HT1080 (cell line): ENCODE measurements at places on chromosomes 11 and 22.
A peak's percentile ranks its signal among the peaks of the same experiment; 100 is the strongest.

DNA sequence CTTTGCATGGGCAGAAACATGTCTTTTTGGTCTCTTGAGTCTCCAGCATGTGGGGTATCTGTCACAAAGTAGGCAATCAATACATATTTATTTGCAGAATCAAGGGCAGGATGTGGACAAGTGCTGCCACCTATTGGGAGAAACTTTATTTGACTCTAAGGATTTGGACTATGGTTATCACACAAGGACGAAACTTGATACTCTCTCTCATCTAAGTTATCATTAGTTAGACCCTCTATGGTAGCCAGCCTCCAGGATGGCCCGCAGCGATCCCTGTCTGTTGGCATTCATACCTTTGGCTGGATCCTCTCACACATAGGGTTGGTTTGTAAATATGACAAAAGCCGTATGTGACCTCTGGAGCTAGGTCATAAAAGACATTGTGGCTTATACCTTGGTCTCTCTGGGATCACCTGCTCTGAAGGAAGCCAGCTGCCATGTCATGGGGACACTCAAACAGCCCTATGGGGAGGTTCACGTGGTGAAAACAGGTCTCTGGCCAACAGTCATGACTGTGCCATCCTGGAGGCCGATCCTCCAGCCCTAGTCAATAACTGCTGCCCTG is 1.1 kb upstream of the FBXO7 start:
- DNase-seq: peak; percentile 54

- no peak for DNase-seq
These were observed 10.8 kb downstream of the RIBC2 start for GRCh38 chr22:45424241-45424731.

DNA sequence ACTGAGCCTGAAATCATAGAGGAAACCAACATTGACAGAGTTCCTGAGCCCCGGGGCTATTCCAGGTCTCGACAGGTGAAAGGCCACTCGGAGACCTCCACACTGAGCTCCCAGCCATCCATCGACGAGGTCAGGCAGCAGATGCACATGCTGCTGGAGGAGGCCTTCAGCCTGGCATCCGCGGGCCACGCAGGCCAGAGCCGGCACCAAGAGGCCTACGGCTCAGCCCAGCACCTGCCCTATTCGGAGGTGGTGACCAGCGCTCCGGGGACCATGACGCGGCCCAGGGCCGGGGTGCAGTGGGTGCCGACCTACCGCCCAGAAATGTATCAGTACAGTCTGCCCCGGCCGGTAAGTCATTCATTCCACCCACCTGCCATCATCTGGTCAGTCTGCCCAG is 54.9 kb downstream of the C11orf91 start:
- no peak for DNase-seq

DNA sequence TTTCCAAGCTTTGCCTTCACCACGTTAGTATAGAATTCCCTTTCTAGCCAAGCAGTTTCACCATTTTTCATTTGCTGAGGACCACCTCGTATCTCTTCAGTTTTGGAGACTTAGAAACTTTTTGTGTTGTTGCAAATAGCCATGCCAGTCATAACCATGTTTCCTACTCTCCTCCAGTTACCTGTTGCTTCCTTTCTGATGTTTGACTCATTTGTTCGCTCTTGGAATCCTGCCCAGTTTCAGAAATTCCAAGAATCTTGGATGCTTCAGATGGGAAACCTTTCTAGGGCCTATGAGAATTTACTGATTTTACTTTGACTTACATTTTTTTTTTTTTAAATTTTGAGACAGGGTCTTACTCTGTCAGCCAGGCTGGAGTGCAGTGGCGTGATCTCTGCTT is 65.4 kb downstream of the PPP6R3 start:
- peak; percentile 76 for DNase-seq

DNA sequence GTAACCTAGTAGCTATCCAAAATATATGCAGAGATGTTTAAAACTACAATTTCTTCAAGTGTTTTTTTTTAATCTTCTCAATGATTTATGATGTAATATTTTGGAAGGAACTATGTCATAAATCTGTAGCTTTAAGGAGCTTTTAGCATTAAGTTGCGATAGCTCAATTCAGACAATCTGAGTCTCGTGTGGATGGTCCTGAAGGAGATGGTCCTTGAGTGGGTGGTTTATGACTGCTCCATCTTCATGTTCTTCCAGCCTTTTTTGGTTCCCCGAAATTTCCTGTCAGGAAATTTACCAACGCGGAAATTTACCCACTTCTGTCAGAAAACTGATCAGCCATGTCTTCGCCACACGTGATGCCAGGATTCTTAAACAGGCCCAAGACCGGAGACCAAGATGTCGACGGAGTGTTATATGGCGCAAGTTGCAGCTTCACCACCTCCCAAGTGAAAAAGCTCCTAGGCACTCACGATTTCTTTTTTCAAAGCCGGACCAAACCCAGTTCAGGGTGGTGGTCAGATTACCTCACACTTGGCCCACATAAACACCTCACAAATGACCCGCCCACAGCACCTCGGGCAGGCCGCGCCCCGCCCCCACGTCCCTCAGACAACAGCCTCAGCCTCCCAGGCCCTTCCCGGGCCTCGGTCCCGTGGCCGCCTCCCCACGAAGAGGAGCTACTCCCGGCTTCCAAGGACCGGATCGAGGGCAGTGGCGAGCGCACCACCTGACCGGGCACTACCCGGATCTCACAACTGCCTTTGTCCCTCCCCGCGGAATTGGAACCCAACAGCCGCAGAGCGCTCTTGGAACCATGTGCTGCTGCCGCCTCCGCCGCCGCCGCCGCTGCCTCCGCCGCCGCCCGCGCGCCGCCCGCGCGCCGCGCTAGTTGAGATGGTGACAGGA is at the start of gene MORC2:
TSS of gene MORC2 (minus strand) at position 760 of the 909 bp plus-strand sequence. CDS start 885 bp downstream, outside the sequence.
- peak; percentile 52 for DNase-seq

DNA sequence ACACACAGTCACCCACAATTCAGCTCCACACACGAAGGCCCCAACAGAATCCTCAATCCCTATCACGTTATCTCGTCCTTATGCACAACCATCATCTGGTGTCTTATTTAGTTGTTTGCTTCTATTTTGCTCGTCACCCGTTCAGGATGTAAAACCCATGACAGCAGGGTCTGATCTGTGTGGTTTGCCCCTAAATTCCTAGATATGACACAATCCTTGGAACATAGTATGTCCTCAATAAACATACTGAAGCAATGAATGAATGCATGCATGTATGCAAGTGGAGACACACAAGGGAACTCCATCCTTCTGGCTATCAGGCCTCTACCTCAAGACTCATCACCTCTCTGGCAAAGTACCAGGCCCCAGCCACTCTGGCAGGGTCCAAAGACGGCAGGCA is 20.2 kb downstream of the STARD10 start:
- no peak for DNase-seq
